T-helper 9 cell (primary cell): ENCODE measurements at places on chromosomes 1 and 21.

GRCh38 chr1:204241050-204241449, 27.3 kb upstream of the GOLT1A start:
- no peak for DNase-seq

- DNase-seq = no peak
Measured at GRCh38 chr1:147109041-147109440, 63.2 kb downstream of the PRKAB2 start.

- DNase-seq = no peak
Measured at GRCh38 chr1:81499487-81499886, 301.2 kb upstream of the ADGRL2 start.

DNA sequence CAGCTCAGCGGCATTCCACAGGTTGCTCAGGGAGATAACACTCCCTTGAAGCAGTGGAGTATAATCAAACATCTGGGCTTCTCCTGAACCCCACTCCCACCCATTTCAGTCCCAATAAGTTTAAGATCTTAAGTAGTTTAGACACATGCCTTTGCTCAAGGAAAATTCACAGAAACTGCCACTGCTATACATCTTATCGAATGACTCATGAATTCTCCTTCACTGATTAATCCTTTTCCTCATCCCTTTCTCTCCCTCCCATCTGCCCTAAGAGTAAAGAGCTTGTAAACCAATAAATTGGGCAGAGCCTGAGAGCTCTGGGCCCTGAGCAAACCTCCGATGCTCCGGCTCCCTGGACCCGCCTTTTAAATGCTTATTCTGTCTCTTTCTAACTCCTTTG, 10.2 kb downstream of the VN1R5 start:
- no peak for DNase-seq

GRCh38 chr1:3443807-3444206, 10.7 kb upstream of the ARHGEF16 start:
- no peak for DNase-seq
